ENCODE measurements at places on chromosomes 5 and 9.

DNA sequence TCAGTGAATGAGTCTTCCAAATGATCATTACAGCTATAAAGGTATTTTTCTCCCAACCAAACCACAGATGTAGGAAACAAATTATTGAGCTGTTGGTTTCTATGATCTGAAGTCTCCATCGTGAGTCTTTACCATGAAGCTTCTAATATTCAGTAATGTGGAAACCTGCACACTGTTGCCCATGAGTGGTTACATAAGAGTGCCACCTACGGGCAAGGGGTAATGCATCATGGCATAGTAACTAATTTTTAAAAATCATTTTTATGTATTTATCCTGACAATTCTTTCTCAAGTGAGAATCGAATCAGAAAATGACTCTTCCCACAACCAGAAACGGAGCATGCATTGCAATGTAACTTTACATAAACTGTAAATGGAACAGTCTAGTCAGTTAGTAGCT lies 282.5 kb upstream of the SMARCA2 start:
- no peak for DNase-seq

- no peak for DNase-seq
Observed at GRCh38 chr9:72352911-72353388, 12.1 kb downstream of the ZFAND5 start.

DNA sequence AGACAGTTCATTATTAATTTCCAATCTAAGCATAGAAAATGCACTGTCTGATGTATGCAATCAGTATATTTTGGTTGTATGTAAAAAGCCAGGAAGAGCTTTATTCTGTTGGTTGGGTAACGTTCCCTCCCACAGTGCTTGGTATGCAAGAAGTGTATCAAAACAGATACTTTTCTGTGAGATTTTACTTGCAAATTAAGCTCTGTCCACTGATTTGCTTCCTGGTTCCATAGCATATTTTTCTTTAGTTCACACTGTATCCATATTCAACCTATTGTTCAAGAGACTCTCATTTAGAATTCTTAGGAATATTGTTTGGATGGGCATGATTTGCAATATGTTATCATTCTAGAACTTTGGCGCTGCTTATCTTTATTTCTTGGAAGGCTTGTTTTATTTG lies 47.4 kb downstream of the RNF180 start:
- DNase-seq = no peak

- no peak for DNase-seq
Observed at GRCh38 chr5:131786036-131786435, 10.8 kb downstream of the FNIP1 start.

DNA sequence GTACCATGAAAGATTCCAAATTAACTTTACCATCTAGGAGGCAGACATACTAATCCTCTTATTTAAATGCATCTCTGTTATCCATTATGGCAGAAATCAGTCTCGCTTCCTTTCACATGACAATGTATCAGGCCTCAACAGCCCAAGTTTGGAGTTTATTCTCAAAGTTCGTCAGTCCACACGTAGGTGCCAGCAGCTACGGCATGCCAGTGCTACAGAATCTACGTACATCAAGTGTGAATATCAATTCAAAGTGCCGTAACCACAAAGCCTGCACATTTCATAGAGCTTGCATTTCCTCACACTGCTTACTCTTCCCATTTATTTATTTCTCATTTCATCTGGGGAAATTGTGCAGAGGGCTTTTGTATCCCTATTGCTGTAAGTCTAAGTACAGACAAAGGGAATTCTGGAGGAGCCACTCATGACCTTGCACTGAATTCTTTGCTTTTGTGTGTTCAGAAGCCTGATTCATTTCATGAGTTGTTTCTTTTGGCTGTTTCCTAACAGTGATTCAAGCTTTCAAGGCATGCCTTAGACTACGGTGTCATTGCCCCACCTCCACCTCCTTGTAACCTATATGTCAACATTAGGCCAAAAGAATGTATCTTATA lies 10.0 kb downstream of the ENC1 start:
- DNase-seq = no peak

DNA sequence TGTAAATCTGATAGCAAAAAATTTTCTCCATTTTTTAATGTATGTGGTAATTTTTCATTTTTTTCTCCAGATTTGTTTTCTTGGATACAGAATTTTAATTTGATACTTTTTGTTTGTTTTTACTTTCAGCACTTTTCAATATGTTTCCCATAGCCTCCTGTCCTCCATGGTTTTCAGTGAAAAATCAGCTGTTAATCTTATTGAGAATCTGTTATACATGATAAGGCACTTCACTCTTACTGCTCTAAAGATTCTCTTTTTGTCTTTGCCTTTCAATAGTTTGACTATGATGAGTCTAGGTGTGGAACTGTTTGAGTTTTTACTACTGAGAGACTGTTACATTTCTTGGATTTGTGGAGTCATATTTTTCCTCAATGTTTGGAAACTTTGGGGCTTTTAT lies 455.7 kb upstream of the NUDT12 start:
- no peak for DNase-seq

DNA sequence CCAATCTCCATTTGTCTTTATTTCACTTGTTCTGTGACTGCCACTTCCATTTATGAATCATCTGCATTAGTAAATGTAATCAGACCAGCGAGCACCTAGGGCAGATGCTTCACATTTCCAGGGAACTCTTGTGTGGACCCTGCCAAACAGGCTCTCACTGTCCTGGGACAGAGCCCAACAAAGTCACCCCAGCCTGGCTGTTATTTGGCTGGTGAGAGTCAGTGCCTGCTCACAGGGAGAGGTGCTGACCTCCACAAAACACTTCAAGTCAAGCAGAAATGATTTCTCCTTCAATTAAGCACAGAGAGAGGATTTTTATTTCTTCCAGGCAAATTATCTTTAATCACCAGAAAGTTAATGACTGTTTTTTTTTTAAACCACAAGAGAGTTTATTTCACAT lies 568.0 kb downstream of the MTRR start:
- no peak for DNase-seq

DNA sequence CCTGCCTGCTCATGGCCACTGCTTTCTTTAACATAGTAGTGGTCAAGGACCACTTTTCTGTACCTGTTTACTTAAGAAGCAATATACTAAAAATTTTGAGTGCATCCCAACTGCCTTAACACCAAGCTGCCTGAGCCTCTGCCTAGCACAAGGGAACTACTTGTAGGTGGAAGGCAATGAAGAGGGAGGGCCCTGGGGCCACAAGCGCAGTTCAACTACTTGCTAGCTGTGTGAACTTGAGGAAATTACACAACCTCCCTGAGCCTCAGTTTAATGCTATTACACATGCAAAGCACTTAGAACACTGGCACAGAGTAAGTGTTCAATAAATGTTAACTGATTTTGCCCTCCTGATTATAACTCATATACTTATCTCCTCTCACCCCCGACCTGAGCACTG lies 6.3 kb downstream of the ARL15 start:
- no peak for DNase-seq

GRCh38 chr9:21813575-21814473 lies 11.4 kb downstream of the MTAP start:
- DNase-seq = peak; percentile 38

DNA sequence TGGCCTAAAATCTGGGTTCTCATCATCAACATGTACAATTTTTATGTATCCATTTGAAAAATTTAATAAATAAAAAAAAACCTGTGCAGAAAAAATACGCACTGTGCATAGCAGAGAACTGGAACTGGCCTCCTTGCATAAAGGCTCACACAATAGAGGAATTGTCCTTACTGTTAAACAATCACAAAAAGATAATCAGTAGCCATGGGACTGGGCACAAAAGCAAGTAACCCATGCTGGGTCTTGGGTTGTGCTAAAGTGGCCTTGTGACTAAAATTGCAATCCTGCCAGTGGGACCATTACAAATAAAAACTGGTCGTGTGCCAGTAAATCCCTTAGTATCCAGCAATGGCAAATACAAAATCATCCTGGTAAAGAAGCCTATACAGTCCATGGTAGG lies 1646.6 kb downstream of the MAT2B start:
- DNase-seq = no peak

- no peak for DNase-seq
Observed at GRCh38 chr5:78587775-78588291, 60.7 kb downstream of the LHFPL2 start.

DNA sequence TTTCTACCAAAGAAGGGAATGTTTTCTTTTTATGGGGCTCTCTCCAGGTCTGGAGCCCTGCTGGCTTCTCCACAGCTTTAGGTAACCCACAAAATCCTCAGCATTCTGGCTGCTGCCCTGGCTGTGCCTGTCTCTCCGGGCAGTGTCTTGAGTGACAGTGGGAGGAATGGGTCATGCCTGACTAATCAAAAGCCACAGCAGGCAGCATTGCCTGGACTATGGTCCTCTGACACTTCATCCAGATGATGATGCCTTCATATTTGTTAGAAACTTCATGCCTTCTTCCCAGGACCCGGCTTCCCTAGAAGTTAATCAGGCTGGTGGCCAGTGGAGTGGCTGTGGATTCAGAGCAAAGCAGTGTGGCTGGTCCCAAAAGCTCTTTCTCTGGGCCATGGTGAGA lies 32.2 kb upstream of the TGFBI start:
- no peak for DNase-seq

- no peak for DNase-seq
Observed at GRCh38 chr9:27162045-27162444, 53.0 kb downstream of the TEK start.

- DNase-seq = no peak
Observed at GRCh38 chr9:91534374-91534773, 110.7 kb upstream of the NFIL3 start.

DNA sequence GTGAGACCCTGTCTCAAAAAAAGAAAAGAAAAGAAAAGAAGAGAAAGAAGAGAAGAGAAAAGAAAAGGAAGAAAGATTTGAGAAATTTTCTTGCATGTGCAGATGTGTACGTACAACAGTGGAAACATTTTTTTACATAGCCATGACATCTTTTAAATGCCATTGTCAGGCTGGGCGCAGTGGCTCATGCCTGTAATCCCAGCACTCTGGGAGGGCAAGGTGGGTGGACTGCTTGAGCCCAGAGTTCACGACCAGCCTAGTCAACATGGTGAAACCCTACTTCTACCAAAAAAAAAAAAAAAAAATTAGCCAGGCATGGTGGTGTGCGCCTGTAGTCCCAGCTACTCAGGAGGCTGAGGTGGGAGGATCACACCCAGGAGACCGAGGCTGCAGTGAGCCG lies 6.6 kb downstream of the LMAN2 start:
- DNase-seq = no peak

GRCh38 chr5:144203750-144204596 lies 33.3 kb downstream of the KCTD16 start:
- no peak for DNase-seq

DNA sequence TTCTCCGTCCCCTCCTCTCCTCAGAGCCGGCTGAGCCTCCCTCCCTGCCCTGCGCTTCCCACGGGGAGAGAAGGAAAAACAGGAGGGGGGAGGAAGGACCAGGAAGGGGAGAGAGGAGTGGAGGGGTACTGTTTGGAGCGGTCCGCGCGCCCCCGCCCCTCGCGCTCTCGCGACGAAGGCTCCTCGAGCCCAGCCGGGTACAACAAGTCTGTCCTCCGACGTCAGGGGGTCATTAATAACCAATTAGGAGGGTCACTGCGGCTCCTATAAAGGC lies 480 bp upstream of the PRDM12 start:
- DNase-seq = no peak

- DNase-seq = no peak
Observed at GRCh38 chr5:133359861-133360260, 252.5 kb downstream of the FSTL4 start.

Data from activated T-helper 2 cell treated with anti-CD3 and anti-CD28 coated beads, Interferon-gamma antibody, Interleukin-2, Interleukin-4, amounts not matched to agents 10 μg/mL and 5 μg/mL and 100 μg/mL, durations not matched to agents 14 hours and 24 hours and 36 hours (primary cell).